ENCODE measurements at places on chromosomes 3 and 15.

DNA sequence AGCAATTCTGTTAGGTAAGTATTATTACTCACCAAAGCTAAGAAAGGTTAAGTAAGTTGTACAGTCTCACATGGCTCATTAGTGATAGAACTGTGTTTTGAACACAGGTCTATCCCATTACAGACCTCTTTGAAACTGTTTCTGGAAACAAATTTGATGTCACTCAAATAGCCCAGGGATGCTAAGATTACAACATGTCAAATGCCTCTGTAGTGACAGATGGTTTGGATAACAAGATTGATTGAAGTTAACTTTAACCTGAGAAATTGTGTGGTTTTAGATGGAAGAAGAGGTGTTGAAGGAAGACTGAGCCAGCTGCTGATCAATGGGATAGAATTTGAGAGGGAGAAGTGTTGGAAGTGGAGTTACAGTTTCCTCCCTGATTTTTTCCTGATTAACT is 72.5 kb downstream of the SYN2 start:
- no peak for DNase-seq

DNA sequence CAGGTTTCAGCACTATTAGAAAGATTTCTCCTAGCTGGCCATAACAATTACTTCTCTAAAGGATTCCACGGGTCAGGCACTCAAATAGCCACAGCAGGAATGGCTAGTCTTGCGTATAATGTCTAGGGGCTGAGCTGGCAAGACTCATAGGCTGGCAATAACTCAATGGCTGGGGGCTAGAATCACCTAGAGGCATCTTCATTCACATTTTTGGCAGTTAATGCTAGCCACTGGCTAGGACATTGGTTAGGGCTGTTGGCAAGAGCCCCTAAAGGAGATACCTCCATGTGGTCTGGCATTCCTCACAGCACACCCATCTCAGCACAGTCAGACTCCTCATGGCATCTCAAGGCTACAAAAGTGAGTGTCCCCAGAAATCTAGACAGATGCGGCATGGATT is 6.2 kb downstream of the SUSD5 start:
- DNase-seq = no peak

- DNase-seq = no peak
Measured at GRCh38 chr3:111739311-111739911, 119.7 kb upstream of the PHLDB2 start.

DNA sequence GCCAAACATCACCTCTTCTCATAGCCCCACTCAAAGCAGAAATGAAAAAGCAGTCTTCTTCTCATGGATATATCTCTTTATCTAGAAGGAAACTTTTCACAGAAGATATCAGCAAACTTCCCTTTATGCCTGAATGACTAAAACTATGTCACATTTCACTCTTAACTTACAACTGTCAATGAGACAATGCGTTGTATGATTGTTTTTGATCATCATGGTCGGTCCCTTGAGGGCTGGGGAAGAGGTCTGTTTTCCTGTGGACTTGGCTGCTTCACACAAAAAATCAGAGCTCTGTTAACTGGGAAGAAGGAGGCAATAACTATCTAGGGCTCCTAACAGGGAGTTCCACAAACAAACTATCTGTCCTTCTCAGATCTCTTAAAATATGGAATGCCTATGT is 5.1 kb downstream of the NLGN1 start:
- no peak for DNase-seq

GRCh38 chr15:82129761-82130160 is 83.9 kb upstream of the MEX3B start:
- no peak for DNase-seq

GRCh38 chr15:62147149-62147548 is 17.9 kb downstream of the C2CD4B start:
- no peak for DNase-seq

GRCh38 chr3:95434491-95434890 is 1371.6 kb downstream of the NSUN3 start:
- DNase-seq = no peak

DNA sequence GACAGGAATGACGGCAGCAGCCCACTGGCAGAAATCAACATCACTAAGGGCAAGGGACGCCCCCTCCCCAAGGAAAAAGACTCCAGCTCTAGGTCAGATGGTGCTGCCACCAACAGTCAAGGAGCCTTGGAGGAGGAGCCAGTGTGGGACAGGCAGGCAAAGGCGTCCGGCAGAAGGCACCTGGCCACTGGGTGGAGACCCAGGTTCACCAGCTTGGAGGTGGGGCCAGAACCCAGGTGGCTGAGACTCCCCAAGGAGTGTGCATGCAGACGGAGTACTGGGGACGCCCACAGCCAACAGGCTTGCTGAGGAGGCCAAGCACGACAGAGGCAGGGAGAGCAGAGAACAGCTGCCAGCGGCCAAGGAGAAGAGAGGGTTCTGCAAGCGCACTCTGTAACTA is 35.2 kb downstream of the PTPN23 start:
- no peak for DNase-seq

- DNase-seq = no peak
Measured at GRCh38 chr15:45364271-45364670, 14.1 kb downstream of the GATM start.

DNA sequence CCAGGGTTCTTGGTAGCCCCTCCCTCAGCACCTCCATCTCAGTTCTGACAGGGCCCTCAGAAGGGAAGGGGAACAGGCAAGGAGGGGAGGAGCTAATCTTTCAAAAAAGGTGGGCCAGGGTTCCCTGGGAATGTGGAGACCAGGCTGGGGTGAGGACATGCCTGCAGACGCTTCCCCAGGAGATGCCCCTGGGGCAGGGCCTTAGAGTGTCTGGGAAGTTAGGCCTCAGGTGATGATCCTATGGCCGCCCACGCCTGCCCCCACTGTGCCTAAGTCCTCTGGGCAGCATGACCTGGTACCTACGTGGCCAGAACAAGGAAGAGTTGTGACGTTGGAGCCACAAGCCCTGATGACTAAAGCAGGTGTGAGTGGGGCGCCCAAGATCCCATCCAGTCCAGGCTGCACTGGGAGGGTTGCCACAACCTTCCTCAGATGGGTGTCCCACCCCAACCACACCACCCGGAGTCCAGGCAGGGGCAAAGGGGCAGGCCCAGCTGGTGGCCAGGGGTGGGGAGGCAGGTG is 3.9 kb upstream of the SEMA3B start:
- DNase-seq = no peak

DNA sequence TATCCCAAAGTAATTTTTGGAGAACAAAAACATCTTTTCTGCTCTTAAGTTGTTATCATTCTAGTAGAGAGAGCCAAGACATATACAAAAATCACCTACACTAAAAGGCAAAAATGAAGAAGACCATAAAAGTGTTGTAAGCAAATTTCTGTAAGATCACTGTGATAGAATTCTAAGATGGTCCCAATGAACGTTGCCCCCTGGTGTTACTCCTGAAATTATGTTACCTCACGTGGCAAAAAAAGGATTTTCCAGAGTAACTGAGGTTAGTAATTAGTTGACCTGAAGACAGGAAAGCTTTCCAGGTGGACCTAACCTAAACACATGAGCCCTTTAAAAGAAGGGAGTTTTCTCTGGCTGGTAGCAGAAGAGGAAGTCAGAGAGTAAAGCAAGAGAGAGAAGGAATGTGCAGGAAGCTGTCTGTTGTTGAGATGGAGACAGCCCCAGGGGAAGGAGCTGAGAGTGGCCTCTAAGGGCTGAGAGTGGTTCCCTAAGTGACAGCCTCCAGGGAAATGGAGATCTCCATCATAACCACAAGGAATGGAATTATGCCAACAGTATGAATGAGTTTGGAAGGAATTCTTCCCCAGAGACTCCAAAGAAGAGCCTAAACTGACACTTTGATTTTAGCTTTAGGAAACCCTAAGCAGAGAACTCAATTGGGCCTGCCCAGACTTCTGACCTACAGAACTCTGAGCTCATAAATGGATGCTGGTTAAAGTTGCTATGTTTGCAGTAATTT is 205.9 kb downstream of the CD47 start:
- no peak for DNase-seq

GRCh38 chr3:16999871-17000270 is 115.1 kb downstream of the PLCL2 start:
- no peak for DNase-seq

- no peak for DNase-seq
Measured at GRCh38 chr3:31285833-31286486, 246.8 kb upstream of the STT3B start.

GRCh38 chr3:140499114-140499757 is 178.6 kb upstream of the TRIM42 start:
- no peak for DNase-seq

DNA sequence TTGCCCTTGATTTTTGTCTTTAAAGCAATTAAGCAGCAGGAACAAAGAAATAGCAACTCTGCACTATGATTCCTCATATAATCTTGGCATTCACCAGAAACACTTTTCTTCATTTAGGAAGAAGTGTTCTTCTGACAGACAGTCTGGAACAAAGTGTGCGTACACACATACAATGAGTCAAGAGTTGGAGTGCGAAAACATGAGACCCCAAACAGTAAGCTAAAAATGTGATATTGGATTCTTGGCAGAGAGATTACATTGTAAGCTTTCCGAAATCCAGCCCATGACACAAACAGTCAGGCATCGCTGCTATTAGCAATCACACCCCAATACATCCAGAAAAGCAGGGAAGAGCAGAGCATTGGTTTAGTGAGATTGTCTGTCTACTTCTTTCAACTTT is 306.7 kb upstream of the TBC1D5 start:
- no peak for DNase-seq

- DNase-seq = no peak
Measured at GRCh38 chr3:55173504-55173903, 245.6 kb upstream of the LRTM1 start.

DNA sequence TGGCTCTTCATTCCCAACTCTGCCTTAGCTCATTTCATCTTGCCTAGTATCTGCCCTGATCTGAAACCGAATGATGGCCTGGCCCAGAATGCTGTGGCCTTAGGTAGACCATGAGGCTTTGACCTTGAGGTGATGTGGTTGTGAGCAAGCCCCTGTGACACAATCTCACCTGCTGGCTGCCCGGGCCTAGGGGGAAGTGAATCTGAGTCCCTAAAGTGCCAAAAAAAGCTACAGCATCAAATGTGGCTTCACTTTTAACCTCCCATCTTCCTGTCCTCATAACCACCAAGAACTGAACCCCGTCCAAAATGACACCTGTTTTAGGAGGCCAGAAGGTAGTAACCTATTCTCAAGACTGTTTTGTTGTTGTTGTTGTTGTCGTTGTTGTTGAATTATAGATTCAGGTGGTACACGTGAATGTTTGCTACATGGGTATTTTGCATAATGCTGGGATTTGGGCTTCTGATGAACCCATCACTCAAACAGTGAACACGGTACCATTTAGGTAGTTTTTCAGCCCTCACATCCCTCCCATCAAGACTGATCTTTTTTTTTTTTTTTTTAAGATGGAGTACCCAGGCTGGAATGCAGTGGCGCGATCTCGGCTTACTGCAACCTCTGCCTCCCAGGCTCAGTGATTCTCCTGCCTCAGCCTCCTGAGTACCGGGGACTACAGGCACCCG is 54.6 kb downstream of the MCCC1 start:
- no peak for DNase-seq

GRCh38 chr3:110378481-110378880 is 693.1 kb upstream of the NECTIN3 start:
- DNase-seq = no peak

DNA sequence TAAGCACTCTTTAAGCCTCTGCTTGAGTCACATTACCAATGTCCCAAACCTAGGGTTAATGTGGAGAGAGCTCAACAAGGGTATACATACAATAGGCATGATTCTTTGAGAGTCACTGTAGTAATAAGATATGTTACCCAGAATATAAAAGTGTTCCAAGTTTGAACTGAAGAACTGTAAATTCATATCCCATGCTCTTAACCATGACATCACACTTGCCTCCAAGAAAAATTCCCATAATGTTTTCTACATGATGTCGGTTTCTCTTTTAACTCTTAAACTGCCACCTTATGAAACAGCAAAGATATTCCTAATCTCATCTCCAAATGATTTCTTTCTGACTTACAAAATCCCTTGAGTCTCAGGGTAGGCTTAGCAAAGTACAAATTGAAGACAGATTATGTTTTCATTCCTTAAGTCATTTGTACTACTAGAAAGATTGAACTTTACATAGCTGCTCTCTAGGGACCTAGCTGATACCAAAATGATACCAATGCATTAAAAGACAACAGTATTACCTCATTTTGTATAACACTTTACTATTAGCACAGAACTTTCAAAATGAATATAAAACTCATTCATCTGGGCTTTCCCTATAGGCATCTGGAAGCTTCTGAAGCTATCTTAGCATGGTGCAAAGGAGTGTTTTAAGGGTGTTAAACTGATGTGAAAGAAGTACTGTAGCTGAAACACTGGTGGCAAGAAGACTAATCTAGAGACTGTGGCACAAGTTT is 127.1 kb downstream of the KCNMB2 start:
- DNase-seq = no peak

- DNase-seq = no peak
Measured at GRCh38 chr3:64000453-64001055, 22.7 kb downstream of the PSMD6 start.

DNA sequence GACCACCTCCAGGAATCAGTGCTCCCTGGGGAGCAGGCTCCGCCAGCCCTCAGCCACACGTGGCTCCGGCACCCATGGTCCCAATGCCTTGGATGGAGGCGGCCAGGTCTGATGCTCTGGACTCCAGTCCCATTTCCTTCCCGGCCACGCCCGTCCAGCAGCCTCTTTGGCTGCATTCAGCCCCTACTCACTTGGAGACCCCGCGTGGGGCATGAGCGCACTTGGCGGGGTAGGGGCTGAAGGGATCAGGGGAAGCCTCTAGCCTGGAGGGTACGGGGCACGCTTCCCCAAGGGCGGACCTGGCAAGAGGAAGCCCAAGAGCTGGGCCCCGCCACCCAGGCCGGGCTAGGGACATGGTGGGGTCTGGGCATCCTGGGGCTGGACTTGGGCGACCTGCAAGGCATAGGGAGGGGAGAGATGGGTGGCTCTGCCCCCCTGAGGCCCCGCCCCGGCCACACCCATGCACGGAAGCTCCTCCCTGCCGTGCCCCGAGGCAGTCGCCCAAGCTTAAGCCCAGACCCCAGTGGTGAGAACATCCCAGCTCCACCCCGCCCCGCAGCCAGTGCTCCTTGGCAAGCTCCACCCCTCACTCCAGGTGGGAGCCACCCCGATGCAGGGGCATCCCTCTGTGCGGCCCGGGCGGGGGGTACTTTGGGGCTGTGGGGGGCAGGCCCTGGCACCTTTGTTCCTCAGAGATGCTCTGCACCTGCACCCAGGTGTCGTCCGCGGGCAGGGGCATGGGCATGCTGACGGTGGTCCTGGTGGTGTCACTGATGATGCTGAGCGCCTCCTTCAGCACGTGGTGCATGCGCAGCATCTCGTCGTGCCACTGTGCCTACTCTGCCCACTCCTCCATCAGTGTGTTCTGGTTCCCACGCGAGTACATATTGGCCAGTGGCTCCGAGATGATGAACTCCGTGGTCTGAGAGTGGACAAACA is 163.5 kb downstream of the GOLGA6L4 start:
- DNase-seq = no peak

All from CD8-positive, alpha-beta memory T cell (primary cell).